ENCODE measurements at places on chromosomes 6 and 20.

- no peak for DNase-seq
Observed at GRCh38 chr6:50992704-50993625, 174.3 kb downstream of the TFAP2B start.

GRCh38 chr20:37354210-37355195 is 8.6 kb downstream of the SRC start:
- no peak for DNase-seq

- no peak for DNase-seq
Observed at GRCh38 chr20:44102582-44102981, 84.4 kb downstream of the JPH2 start.

- DNase-seq, result peak; percentile 91
Observed at GRCh38 chr20:3846740-3847428, at the start of gene MAVS. TSS of gene MAVS (plus strand) at chr20:3846834. CDS start at chr20:3854625, 7,791 bp downstream.

DNA sequence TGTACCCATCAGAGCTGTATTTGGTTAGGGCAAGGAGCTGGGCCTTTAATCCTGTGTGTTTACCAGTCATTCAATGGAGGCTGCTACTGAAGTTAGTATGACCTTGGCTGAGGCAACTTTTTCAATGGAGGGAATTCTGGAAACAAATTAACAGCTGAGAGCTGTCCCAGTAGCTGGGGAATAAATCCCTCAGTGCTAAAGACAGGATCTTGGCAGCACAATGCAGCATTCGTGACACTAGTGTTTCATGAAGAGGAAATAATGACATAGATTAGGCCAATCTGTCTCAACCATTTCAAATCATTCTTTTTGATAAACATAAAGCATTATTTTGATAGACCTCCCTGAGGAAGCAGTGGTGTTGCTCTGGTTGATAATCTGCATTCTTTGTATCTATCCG is 42.9 kb downstream of the GRM1 start:
- DNase-seq, result no peak

GRCh38 chr20:25284131-25284601 is 36.3 kb downstream of the PYGB start:
- DNase-seq, result peak; percentile 2

DNA sequence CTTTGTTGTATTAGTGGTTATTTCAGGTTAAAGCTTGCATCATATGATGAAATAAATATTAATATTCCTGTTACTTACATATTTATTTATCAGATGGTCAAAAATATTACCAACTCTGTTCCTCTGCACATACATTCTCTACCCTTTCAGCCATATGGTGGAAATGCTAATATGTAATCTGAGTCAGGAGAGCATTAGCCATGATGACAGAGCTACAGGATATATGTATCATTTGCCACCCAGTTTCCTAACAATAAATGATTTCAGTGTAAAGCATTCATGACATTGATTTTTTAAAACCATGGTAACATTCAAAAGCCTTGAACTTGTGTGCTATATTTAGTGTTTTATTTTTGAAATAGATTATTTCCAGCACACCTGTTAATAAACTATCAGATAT is 16.6 kb downstream of the POPDC3 start:
- no peak for DNase-seq

DNA sequence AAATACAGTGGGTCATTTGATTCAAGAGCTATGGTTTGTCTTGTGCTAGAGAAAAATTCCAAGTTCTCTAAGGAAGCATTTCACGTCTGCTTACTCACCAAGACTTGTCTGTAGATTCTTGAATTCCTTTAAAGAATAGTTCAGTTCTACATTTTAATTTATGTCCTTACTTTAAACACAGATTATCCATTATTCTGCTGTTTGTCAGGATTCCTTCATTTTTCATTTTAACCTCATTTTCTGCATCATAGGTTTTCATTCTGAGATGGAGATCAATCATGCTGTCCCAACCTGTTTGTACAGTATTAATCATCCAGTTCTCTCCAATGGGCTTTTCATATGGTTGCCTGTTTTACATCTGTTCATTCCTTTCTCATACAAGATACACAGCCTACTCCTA is 24.5 kb upstream of the POPDC3 start:
- DNase-seq, result no peak

DNA sequence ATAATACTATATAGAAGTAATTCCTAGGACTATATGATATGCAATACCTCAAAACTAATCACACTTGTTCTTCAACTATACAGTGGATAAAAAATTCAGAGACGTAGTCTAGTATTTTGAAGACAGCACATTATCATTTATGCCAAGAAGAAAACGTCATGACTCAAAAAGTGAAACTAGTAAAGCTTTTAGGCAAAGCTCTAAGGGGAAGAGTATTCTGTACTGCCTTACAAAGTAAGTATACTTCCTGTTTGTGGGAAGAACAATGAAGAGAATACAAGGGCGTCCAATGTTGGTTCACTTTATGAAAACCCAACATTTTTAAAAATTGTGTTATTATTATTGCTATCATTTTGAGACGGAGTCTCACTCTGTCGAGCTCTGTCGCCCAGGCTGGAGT is 27.9 kb downstream of the LOC128125822 start:
- no peak for DNase-seq

DNA sequence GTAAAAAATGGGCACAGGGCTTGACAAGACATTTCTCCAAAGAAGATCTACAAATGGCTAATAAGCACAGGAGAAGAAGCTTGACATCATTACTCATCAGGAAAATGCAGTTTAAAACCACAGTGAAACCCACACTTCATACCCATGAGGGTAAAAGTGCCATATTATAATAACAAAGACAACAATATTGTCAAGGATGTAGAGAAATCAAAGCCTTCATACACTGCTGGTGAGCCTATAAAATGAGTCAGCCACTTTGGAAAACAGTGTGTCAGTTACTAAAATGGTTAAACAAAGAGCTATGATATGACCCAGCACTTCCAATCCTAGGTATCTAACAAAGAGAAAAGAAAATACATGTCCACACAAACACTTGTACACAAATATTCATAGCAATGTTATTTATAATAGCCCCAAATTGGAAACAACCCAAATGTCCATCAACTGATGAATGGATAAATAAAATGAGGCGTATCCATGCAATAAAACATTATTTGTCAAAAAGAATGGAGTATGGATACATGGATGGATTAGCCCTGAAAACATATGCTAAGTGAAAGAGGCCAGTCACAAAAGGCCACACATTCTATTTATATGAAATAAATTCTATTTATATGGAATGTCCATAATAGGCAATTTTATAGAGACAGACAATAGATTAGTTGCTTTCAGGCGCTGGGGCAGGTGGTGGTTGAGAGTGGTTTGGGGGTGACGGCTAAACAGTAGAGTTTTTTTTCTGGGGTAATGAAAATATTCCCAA is 11.5 kb upstream of the IL20RA start:
- no peak for DNase-seq

GRCh38 chr6:165422192-165422591 is 112.8 kb upstream of the C6orf118 start:
- DNase-seq, result no peak

- no peak for DNase-seq
Observed at GRCh38 chr6:168118935-168119334, 39.9 kb upstream of the FRMD1 start.

GRCh38 chr6:147384737-147385710 is 123.5 kb upstream of the SAMD5 start:
- DNase-seq, result no peak

DNA sequence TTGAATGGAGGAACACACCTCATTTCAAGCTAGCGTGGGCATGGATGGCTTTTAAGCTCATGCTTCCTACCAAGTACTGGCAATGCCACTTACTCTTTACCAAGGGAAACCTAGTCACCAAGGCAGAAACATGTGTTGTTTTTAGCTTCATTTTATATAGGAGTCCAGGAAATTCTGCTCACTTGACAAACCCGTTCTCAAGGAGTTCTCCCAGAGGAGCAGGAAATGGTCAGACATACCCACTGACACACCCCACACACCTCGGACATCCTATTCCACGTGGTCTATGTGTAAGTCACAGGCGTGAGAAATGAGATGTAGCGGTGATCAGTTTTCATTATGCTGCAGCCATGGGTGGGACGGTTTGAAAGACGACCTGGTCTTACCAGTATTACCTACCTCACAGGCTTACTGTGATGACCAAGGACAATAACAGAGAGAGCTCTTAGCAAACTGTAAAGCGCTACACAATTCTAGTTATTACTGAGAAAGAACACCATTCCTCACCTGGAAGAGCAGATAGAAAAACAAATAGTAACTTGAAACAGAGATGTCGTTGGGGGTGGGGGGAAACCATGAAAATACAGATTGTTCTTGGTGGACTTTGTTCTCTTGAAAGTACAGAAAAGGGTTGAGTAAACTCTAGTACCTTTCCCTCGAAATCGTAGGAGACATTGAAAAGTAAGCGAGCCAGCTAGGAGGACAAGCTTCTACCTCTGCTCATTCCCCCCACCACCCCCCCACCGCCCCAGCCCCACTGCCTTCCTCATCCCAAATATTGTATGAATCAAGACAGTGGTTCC is 1.7 kb downstream of the CNKSR3 start:
- no peak for DNase-seq

- DNase-seq, result no peak
Observed at GRCh38 chr6:37131960-37132253, 38.0 kb upstream of the PIM1 start.

GRCh38 chr20:57425150-57426013 is 34.2 kb downstream of the RBM38 start:
- DNase-seq, result no peak

- DNase-seq, result no peak
Observed at GRCh38 chr6:44855562-44856411, 468.3 kb downstream of the CDC5L start.

GRCh38 chr6:31190488-31190887 is 20.0 kb upstream of the POU5F1 start:
- DNase-seq, result no peak

DNA sequence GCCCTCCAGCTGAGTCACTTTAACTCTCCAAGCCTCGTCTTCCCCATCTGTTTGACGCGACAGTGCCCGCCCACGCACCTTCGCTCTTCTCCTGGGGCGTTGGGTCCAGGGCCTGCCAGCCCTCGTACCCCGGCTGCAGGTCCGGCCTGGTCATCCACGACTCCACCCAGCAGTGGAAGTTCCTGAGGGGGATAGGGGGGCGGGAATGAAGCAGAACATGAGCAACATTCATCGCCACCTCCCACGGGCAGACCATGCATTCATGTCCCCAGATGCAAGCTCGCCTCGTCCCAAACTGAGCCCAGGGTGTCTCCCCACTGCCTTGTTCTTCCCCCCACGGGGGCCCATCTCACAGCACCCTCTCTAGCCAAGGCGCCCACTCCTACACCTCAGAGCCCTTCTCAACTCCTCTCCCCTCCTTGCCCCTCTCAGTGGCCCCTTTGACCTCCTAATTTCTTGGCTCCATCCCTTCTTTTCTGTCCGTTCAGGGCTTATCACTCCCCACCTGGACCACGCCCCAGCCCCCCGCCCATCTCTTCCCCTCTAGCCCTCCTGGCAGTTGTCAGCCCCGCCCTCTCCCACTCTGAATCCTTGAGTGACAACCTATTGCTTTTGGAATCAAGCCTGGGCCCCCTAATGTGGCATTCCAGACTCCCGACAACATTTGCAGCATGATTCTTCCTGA is 23.7 kb downstream of the TGM2 start:
- DNase-seq, result no peak

DNA sequence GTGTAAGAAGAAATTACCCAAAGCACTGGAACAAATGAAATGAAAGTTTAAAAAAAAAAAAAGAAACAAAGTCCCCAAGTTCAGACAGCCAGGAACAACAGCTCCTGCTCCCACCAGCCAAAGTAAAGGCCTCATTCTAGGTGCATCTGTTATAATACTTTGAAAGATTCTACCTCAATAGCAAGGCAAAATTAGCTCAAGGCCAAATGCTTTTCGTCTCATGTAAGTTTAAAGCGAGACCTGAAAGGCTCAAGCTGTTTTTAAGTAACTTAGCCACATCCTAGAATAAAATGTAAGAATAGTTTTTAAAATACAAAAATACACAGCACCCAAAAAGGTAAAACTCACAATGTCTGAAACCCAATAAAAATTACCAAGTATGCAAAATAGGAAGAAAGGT is 64.7 kb downstream of the TASP1 start:
- DNase-seq, result no peak

- DNase-seq, result no peak
Observed at GRCh38 chr6:15404685-15404980, 158.8 kb downstream of the JARID2 start.

- DNase-seq, result peak; percentile 74
Observed at GRCh38 chr6:52233975-52234823, 10.1 kb downstream of the IL17F start.

DNA sequence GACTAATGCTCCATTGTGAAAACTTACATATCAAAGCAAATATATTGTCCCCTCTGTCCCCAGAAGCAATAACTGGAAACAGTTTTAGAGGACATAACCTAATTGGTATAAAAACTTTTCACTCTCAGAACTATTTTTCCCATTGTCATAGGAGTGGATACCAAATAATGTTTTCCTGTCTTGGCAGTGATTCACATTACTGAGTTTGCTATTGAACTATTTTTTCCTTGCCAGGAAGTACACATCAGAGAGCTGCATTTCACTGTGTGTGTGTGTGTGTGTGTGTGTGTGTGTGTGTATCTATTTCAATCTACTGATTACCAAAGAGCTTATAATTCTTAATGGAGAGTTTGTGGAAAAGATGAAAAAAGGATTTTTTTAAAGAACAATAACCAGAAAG is 45.4 kb downstream of the AKAP12 start:
- DNase-seq, result no peak

- no peak for DNase-seq
Observed at GRCh38 chr6:43823390-43823789, 53.4 kb downstream of the VEGFA start.

DNA sequence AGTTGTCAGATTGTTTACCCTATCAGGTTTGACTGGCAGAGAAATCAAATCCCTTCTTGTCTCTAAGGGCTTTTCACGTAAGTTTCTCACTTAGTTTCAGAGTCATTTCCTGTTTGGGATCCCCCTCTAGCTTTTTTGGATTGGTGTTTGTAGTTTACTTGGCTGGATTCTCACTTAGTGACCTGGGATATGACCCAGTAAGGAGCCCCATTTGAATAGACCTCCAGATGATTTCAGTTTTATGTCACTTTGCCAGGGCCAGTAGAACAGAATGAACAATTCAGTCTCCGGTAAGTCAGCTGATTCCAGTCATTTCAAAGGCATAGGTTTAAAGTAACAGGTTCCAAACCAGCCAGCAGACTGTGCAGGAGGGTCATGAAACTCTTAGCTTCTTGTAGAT is 8.2 kb downstream of the FAM135A start:
- no peak for DNase-seq
